ENCODE measurements at places on chromosomes 2 and 18.

DNA sequence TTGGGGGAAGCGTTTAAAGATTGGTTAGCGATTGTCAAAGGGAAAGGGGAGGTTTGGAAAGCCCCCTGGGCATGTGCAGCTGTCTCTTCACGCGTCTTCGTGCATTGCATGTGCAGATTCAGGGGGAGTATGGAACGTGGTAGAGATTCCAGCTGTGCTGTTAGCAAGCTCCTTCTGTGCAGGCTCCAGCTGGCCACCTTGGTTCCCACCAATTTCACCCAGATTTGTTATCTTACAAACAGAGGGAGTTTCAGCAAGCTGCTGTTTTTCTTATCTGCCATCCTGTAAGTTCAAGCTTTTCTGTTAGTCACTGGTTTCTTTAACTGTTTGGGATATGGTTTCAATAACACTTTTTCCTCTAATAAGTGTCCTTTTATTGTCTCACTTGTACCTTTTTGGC, 30.4 kb downstream of the FARP2 start:
- no peak for DNase-seq

DNA sequence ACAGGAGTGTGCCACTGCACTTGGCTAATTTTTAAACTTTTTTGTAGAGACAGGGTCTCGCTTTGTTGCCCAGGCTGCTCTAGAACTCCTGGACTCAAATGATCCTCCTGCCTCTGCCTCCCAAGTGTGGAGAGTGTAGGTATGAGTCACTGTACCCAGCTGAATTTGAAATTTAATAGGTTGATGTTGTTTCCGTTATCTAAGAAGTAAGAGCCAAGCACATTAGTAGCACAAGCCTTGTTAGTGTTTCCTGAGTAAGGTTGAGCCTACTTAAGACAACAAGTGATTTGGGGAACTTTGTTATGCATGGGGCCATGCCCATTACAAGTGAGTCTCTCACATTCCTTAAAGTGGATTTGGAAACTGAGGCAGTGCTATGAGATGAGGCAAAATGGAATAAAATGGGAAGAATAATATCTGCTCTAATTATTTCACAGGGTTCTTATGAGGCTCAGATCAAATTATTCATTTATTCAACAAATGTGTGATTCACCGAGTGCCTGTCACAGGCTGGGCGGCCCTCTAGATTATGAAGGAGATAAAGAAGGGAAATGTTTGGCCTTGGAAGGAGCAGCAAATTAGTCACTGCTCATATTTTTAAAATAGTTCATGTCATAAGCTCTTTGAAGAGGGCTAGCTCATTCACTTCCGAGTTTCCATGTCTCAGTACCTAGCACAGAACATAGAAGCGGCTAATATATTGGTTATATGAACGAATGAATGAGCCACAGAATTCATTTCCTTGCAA, 217.2 kb downstream of the LDLRAD4 start:
- DNase-seq = no peak

- DNase-seq = no peak
Measured at GRCh38 chr2:201775326-201775725, 5.4 kb downstream of the ALS2 start.

DNA sequence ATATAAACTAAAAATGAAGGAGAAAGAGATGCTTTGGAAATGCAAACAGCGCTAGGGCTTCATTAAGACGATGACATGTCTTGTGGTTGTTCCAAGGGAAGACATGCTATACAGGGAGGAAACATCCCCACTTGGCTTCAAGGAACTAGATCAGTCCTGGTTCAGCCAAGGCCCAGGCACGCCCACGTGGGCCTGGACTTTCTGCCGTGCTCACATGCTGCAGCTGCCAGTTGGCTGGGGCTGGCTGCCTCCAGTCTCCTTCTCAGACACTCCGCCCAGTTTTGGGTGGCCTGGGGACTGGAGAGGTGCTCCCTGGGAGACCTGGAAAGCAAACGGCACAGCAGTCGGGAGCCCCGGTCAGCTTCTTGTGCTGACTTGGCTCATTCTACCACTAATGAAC, 109.6 kb downstream of the GLI2 start:
- DNase-seq = no peak

GRCh38 chr2:203427061-203427460, 98.9 kb downstream of the ABI2 start:
- no peak for DNase-seq

GRCh38 chr2:27977731-27978312, 87.3 kb downstream of the BABAM2 start:
- DNase-seq = no peak

GRCh38 chr2:144133936-144134665, 385.8 kb downstream of the ZEB2 start:
- no peak for DNase-seq

GRCh38 chr2:52881606-52882005, 886.0 kb upstream of the CHAC2 start:
- no peak for DNase-seq

DNA sequence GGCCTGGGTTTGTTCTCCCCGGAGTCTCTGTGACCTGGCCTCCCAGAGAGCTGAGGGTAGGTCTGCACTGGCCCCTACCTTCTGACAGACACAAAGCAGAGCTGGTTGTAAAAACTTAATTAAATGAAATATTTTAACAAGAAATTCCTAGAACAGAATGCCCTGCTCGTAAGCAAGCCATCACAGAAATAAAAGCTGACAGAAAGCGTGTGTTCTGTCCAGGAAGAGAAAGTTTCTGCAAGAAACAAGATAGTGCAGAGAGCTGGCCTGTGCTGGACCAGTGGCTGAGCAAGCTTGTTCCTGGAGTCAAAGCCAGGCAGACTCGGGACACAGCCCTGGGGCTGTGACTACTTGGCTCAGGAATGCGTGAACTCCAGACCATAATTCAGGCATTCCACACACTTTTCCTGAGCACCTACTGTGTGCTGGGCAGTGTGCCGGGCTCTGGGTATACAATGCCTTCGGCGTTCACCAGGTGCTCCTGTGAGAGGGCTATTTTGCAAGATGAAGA, 51.6 kb downstream of the APOB start:
- DNase-seq = no peak

DNA sequence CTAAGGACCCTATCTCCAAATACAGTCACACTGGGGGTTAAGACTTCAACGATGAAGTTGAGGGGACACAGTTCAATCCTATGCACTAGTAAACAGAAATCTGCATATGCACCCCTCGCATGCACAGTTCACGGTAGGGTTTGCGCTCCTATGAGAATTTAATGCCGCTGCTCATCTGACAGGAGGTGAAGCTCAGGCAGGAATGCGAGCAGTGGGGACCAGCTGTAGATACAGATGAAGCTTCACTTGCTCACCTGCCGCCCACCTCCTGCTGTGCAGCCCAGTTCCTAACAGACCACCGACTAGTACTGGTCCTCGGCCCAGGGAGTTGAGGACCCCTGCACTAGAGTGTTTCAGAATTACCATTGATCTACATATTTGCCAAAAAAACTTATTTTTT, 40.0 kb upstream of the FAHD2A start:
- no peak for DNase-seq

DNA sequence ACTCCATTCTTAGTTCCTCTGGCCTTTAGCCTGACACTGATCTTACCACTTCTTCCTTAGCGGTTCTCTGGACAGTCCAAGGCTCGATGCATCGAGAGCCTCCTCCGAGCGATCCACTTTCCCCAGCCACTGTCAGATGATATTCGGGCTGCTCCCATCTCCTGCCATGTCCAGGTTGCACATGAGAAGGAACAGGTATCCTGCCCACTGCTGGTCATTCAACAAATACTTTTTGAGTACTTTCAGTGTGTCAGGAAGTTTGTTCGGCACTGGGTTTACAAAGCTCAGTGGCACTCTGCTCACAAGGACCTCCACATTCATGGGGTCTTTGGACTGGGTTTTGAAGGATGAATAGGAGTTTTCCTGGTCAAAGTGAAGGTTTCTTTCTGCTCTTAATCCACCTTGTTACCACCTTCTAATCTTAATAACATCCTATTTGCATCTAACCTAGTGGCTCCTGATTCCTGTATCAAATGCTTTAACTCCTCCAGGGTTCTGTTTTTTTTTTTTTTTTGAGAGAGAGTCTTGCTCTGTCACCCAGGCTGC, 25.8 kb downstream of the GCKR start:
- DNase-seq = no peak

- no peak for DNase-seq
Measured at GRCh38 chr2:203562268-203562667, 27.2 kb upstream of the RAPH1 start.

DNA sequence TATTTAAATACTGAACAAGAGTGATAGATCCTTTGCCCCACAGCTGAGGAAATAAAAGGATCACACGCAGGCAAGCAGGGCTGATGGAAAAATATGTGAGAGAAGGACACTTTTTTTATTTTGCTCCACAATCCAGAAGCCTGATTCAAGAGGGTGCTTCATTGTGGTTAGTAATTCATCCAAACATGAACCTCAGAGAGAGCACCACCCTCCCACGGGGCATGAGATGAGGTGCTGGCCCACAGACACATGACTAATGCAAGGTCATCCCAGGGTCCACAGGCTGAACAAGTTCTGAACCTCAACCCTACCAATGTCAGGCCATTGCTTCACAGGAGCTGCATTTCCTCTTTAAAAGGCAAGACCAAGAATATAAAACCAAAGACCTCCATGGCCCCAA, 239.6 kb downstream of the MREG start:
- DNase-seq = no peak

- DNase-seq = no peak
Measured at GRCh38 chr2:231894566-231895380, 31.4 kb downstream of the NPPC start.

DNA sequence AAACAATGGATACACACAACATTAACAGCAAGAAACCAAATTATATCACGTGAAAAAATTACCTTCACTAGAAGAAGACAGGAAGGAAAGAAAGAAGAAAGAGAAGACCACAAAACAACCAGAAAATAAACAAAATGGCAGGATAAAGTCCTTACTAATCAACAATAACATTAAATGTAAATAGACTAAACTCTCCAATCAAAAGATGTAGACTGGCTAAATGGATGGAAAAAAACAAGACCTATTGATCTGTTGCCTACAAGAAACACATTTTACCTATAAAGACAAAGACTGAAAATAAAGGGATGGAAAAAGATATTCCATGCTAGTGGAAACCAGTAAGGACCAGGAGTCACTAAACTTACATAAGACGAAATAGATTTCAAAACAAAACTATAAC, 167.0 kb upstream of the ZC3H15 start:
- DNase-seq = no peak

DNA sequence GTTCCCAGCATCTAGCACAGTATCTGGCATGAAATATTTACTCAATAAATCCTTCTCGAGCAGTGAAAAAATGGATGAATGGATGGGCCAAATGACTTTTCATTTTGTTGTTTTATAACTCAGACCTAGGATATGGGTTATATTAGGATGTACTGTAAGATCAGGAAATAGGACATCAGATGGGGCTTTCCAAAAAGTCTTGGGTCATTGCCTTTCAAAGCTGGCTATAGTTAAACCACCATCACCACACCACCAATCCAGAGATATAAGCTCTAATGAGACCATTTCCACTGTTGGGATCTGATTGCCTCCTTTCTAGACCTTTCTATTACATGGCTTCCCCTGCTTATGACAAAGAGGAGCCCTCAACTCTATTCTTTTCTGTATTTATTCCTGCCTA, 525.0 kb upstream of the TCF4 start:
- no peak for DNase-seq

- DNase-seq = peak; percentile 38
Measured at GRCh38 chr2:12416600-12416999, 300.1 kb upstream of the TRIB2 start.

GRCh38 chr2:109406301-109406700, 207.5 kb downstream of the SEPTIN10 start:
- no peak for DNase-seq

GRCh38 chr2:163592954-163593622, 142.7 kb downstream of the FIGN start:
- no peak for DNase-seq
